ENCODE measurements at places on chromosomes 4 and X. TPM values are rescaled to one million over a fixed set of nuclear protein-coding genes. Genes with fewer than 3 reads are reported as not detected.

RXFP1 gene
- not detected for polyA plus RNA-seq

GPC4 gene
- polyA plus RNA-seq = 0.01 TPM

- no peak for DNase-seq
Observed at GRCh38 chr4:73682508-73682907, 57.9 kb upstream of the CXCL8 start.

SLC34A2 gene
- polyA plus RNA-seq = not detected

DGAT2L6 gene
- not detected for polyA plus RNA-seq

DNA sequence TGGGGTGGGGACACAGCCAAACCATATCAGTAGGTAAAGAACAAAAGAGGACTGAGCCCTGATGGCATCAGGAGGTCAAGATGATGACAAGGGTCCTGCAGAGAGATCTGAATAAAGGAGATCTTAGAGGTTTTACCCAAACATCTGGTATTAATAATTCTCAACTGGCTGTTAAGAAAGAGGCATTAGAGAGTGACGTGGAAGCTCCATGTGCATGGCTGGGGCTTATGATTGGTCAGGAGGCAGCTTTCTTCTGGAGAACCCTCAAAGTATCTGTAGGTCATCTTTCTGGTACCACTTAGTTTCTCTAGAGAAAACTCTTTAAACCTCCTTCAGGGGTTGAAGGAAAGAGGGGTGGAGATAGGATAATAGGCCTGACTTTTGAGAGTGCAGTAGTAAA lies 18.7 kb downstream of the MGST2 start:
- DNase-seq = no peak

DNA sequence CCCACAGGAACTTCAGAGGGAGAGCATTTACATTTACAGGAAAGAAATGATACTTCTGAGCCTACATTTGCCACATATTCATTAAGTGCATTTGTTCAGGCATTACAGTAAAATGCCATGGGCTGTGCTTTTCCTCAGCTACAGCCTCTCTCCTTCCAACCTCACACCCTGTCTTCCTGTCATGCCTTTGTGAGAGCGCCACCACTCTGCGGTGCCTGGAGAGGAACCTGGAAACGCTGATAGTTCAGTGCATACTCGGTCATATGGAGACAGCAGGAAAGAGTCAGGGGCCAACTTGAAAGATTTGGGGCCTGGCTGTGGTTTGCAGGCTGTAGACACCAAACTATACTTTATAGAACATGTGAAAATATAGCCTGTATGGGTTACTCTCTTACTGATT lies 40.5 kb downstream of the NFKB1 start:
- DNase-seq = no peak

SSX3 gene
- not detected for polyA plus RNA-seq

GRCh38 chr4:160019936-160020335 lies 917.1 kb downstream of the RAPGEF2 start:
- DNase-seq = no peak

All from A549 (cell line).